ENCODE measurements at places on chromosomes 3 and 15.

GRCh38 chr3:100002599-100003350, 111.5 kb downstream of the FILIP1L start:
- no peak for DNase-seq

- no peak for DNase-seq
Measured at GRCh38 chr3:46825450-46825849, 37.8 kb downstream of the MYL3 start.

- DNase-seq, result no peak
Measured at GRCh38 chr3:129548104-129548965, 5.4 kb downstream of the H1-8 start.

- no peak for DNase-seq
Measured at GRCh38 chr3:48492461-48493202, 11.3 kb downstream of the SHISA5 start.

DNA sequence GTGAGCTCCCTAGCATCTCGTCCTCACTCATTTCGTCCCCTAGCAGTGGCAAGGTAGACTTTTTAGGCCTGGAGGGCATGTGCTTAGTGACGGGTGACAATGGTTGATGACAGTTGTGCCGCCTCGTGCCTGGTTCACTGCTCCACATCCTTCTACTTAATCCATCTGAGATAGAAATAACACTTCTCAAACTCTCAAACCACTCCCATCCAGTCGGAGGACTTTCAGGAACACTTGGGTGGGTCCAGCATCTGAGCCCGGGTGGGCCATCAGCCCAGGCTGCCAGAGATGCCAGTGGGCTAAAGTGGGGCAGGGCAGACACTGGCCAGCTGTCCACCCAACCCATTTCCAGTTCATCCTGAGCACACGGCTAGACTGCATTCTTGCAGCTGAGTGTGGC, 79.7 kb upstream of the SMAD3 start:
- no peak for DNase-seq

DNA sequence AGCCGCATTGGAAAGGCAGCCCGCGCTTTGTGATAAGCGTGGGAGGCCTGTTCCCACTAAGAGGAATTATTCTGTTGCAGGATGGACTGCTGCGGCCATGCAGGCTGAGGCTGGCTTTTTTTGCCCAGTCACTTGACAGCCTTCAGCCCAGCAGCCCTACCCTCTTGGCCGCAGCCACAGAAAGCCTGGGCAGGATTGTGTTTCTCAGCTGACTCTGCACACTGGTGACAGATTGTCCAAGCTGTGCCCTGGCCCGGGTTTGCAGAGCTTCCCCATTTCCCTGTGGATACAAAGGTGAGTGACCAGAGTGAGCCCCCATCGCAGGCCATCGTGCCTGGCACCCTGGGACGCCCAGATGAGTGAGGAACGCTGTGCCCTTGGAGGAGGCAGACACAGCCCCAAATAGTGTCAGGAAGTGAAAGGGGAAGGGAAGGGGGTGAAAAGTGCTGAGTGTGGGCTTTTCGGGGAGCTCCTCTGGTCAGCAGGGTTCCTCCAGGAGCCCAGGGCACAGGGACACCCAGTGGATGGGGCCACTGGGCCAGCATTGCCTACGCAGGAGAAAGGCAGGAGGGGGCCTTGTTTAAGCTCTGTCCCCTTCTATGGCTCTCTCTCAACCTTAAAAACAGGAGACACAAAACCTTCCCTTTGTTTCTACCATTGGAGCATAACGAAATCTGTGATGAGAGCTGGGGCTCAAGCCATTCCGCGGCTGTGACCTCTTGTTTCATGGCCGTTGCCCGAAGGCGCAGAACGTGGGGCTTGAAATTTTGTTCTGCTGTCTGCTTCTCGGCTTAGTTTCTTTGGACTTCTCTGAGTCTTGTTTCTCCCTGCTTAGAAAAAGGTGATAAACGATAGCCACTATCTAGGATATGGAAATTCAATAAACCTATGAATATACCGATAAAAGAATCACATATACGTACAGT, 91.5 kb upstream of the MEF2A start:
- no peak for DNase-seq

DNA sequence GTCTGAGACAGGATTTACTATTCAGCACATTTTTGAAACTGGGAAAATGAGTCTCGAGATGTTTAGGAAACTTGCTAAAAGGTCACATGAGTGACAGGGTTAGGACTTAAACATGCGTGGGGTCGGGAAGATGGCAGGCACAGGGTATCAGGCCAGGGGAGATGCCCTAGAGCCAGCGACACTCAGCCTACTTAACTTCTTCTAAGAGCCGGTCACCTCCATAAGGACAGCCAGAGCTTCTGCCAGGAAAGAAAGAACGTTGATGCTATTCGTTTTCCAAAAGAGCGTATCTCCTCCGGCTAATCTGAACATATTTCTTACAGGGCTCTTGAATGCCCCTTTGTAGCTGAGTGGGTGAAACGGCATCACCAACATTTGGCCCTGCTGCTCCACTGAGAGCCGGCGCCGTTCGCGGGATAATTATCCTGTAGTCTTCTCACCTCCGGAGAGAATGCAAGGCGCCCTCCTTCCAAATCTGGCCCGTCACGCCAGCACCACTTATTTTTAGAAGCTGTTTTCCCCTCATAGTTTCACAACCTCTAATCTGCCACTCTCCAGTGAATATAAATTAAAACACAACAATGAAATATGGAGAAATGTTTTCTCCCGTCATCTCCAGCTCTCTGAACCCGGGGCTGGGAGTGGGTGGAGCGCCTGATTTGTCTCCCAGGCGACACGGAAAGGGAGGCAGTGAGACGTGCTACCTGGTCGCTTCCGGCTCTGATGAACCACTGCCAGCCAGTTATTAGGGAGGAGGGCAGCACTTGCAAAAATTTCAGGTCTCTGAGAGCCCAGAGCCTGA, 58.5 kb downstream of the LIPC start:
- no peak for DNase-seq

GRCh38 chr3:10437995-10438901, 67.1 kb downstream of the ATP2B2 start:
- no peak for DNase-seq

Data from T-helper 2 cell (primary cell).